ENCODE measurements at places on chromosomes 13 and 19.

DNA sequence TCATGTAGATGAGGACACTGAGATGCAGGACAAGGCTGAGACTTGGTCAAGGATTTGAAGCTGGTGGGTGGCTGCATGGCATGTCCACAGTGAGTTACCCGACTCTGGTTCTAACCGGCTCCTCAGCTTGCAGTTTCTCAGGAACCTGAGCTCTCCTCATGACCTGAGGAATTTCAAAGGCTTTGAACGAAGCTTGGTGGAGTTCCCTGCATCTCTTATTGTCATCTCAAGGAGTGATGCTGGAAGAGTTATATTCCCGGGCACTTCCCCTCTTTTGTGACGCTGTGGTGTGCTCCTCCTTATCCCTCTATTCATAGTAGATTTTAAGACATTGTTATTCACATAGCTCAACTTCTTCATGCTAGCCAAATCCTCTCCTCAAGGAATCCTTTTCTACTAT lies 500.1 kb upstream of the HTR2A start:
- DNase-seq, result no peak

GRCh38 chr19:49889038-49889686 lies 7.5 kb downstream of the IL4I1 start:
- no peak for DNase-seq

GRCh38 chr19:397321-397720 lies 11.6 kb downstream of the C2CD4C start:
- no peak for DNase-seq

- no peak for DNase-seq
Observed at GRCh38 chr19:49692147-49692506, 1.2 kb downstream of the CPT1C start.

GRCh38 chr13:26919311-26919710 lies 158.7 kb upstream of the GPR12 start:
- DNase-seq, result peak; percentile 16
